Dermis blood vessel endothelial cell (primary cell): ENCODE measurements at places on chromosomes 5 and 9.
A peak's percentile ranks its signal among the peaks of the same experiment; 100 is the strongest.

DNA sequence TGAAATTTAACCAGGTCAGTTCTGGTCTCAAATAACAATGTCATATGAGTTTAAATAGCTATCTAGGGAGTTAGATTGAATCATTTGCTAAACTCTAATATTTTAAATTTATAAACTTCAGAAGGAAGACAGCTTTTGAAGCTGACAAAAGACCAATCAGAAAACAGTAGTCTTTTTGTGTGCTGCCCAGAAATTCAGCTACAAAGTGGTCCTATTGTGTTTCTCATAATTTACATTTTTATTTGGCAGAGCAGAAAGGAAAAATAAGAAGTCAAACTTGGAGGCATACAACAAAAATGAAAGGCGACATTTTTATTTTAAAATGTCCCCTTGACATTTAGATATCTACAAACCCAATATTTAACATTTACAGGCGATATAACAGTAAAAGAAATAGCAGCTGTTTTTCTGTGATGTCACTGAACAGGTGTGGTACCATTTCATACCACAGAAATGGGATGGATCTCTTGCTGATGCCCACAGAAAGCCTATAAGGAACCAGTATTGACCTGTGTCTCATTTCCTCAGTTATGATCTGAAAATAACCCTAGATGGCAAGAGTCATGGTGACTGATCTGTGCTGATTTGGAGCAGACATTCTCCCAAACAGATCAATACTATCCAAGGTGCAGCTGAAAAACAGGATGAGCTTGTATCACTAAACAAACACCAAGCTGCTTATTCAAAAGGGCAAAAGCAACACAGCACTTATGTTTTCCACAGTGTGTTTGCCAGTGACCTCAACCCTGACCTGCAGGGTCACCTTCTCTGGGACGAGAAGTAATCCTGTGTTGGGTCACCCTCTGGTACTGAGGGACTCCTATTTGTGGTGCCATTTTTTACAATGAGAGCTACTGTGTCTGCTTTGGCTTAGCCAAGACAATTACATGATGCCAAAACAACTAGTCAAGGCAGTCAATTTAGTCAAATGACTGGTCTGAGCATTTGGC lies 3.6 kb upstream of the FST start:
- DNase-seq = no peak

- no peak for DNase-seq
Observed at GRCh38 chr5:172119921-172120688, 67.9 kb downstream of the STK10 start.

DNA sequence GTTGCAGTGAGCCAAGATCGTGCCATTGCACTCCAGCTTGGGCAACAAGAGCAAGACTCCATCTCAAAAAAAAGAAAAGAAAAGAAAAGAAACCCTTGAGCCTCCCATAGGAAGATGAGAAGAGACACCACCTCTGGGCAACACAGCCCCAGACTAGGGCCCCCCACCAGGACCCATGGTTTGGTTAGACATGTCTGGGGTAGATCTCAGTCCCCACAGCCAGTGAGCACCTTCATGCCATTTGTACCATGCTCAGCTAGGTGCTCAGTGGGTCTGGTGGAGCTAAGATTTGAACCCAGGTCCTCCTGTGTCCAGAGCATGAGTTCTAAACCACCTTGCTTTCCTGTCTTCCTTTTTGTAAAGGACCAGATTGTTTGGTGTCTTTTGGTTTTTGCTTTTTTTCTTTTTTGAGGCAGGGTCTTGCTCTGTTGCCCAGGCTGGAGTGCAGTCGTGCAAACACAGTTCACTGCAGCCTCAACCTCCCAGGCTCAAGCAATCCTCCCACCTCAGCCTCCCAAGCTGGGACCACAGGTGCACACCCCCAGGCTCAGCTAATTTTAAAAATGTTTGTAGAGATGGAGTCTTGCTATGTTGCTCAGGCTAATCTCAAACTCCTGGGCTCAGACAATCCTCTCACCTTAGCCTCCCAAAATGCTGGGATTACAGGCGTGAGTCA lies 11.7 kb downstream of the OLFML2A start:
- DNase-seq = no peak

DNA sequence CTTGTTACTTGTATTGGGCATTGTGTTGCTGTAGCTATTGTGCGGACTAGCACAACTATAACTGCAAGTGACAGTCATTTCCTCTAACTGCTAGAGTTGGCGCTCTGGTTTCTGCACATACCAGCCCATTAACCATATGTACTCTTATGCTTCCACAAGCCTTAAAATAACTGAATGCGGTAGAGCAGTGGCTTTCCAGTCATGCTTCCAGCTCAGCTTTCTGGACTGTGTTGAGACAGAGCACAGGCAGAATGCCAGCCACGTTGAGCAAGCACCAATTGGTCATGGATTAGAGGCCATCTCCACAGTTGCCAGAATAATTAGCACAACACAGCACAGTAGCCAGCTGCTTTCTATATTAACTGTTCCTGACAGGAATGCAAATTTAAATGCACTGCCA lies 12.2 kb downstream of the INVS start:
- DNase-seq = peak; percentile 14

GRCh38 chr9:20558566-20559016 lies 63.7 kb downstream of the MLLT3 start:
- DNase-seq = peak; percentile 7
